ENCODE measurements at places on chromosomes 4 and X. TPM values are rescaled to one million over a fixed set of nuclear protein-coding genes. Genes with fewer than 3 reads are reported as not detected.

DNA sequence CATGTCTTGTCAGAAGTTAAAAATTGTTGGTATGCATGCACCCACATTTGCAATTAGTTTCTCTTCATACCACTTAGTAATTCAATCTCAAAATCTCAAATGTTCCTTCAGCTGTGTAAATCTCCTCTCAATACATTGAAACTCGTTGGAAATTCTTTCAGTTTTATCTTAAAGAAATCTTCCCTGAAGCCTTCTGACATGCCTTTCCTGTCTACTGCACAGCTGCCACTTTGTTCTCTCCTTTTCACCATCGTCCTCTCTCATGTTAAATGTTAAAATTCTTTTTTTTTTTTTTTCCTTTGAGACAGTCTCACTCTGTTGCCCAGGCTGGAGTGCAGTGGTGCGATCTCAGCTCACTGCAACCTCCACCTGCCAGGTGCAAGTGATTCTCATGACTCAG is 30.9 kb downstream of the MCUB start:
- DNase-seq, result no peak

Gene MAGED4B
- total RNA-seq, result 2.7 TPM

DNA sequence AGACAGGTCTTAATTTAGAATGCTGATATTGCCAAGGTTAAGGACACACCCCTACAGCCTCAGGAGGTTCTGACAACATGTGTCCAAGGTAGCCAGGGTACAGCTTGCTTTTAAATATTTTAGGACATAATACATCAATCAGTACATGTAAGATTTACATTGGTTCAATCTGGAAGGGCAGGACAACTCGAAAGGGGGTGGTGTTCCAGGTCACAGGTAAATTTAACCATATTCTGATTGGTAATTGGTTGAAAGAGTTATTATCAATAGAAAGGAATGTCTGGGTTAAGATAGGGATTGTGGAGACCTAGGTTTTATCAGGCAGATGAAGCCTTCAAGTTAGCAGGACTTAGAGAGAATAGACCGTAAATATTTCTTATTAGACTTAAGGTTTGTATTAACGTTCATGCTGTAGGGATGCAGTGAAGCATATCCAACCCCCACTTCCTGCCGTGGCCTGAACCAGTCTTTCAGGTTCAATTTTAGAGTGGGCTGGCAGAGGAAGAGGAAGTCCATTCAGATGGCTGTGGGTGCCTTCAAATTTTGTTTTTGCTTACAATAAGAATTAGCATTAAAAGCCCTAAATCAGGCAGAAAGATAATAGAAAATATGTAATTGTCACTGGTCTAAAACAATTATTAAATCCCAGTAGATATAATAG is 136.5 kb upstream of the GALNTL6 start:
- no peak for DNase-seq

GRCh38 chr4:14800977-14801376 is 201.3 kb upstream of the CPEB2 start:
- DNase-seq, result no peak

GRCh38 chr4:11494232-11494631 is 65.5 kb upstream of the HS3ST1 start:
- no peak for DNase-seq

Gene TRMT10A
- total RNA-seq, result 3.7 TPM

GRCh38 chr4:147366164-147366563 is 114.7 kb upstream of the EDNRA start:
- DNase-seq, result no peak

Gene LEF1
- total RNA-seq, result 19.1 TPM

Gene RBMXL3
- total RNA-seq, result not detected

DNA sequence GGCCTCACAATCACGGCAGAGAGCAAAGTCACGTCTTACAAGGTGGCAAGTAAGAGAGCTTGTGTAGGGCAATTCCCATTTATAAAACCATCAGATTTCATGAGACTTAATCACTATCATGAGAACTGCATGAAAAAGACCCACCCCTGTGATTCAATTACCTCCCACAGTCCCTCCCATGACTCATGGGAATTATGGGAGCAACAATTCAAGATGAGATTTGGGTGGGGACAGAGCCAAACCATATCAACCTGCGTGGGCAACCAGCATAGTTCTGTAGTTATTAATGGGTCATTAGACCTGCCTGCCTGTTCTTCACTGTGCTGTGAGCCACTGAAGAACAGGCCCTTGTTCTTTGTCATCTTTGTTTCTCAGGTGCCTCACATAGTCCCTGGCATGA is 593.7 kb upstream of the BOD1L1 start:
- DNase-seq, result no peak

- no peak for DNase-seq
These were observed 62.5 kb upstream of the NFKB1 start for GRCh38 chr4:102438396-102439235.

DNA sequence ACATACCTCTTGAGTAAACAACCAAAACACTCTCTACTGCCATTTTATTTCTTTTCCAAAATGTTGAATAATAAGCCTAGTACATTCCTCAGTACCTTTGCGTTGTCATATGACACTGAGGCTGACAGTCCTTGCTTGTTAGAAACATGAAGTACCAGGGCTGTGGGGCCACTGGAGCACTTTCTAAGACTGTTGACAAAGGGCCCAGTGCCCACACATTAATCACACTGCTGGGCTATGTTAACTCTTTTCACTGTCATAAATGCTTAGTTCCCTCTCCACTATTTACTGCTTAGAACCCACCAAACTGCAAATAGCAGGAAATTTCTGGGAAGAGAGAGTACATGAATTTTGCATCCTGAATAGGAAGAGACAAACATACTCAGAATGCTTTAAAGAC is 57.1 kb downstream of the FAM47B start:
- DNase-seq, result no peak

DNA sequence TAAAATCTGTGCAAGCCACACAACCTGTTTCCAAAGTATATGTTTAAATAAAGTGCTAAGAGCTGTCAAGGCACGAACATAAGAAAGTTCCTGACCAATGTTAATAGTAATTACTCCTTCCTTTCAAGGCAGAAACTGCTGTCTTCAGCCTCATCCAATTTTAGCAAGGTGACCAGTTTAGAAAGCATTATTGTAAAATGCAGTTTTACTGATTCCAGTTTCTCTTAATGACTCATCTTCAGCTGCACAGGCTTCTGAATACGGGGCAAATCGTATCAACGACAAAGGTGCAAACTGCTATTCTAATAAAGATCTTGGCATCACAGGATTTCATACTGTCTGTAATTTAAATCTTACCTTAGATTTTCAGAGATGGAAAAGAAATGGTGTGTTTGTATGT is 87.5 kb downstream of the PPP3CA start:
- DNase-seq, result no peak

Gene CT55
- total RNA-seq, result not detected

Gene PRKX
- 18.8 TPM for total RNA-seq

Measured in aorta (tissue), 5 donors.